Calu3 (cell line): ENCODE measurements at places on chromosomes 3 and 15. TPM values are rescaled to one million over a fixed set of nuclear protein-coding genes. Genes with fewer than 3 reads are reported as not detected.

DNA sequence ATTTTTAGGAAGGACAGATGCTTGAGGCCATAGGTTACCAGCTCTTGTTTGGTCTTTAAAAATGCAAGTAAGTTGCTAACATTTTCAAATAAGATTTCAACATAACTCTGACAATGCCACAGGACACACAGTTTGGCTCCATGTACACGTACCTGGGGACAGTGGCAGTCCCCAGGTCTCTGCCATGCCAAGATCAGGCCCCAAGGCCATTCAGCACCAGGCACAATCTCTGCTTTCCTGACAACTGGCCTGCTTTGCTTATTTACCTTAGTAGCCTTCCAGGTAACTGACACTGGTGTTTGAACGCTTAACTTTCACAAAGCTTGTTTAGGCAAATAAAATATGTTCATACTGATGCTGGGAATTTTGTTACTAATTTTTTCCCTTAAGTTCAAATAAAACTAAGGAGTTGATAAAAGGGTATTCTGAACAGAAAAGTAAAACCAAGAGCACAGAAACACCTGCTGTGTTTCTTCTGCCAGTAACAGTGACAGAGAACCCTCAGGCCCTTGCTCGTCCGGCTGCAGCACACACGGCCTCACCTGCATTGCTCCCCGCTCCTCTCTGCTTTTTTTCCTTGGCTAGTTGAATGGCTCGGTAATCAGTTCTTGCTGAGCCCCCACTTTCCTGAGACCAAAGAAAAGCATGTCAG is 16.5 kb downstream of the ZXDC start:
- no peak for DNase-seq

GRCh38 chr3:194167480-194168282 is 31.7 kb downstream of the HES1 start:
- no peak for DNase-seq

DNA sequence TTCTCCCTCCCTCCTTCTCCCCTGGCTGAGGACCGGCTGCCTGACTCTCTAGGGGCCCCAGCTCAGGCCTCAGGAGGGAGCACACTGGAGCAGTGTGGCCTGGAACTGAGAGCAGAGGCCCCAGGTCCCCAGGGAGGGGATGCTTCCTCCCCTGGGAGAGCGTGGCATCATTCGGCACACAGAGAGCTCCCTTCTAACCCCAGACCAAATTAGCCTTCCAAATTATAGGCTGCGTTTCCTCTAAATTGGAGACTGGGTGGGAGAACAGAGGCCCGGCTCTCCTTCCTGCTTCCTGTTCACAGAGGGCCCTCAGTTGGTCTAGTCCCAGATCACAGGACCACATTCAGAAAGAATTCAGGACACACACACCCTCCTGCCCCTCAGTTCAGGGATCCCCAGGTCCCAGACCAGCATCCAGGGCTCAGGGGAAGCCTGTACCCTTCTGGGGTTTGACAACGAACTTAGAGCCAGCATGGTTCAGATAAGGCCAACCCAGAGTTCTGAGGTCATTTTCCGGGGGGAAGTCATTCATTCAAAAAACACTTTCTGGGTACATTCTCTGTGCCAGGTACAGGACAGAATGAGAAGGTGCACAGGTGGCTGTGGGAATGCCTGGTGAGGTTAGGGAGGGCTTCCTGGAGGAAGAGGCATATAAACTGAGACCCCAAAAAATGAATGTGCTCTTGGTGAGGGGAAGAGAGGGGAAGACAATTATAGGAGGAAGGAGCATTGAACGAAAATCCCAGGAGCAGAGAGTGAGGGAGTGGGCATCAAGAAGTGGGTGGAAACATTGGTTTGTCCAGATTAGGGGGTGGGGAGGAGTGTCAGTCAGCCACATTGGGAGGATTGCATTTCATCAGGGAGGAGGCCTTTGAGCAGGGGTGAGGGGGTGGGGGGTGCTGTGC is 28.4 kb upstream of the RPL29 start:
- DNase-seq: no peak

- no peak for DNase-seq
These were observed 75.0 kb downstream of the TRIM69 start for GRCh38 chr15:44811337-44811736.

DNA sequence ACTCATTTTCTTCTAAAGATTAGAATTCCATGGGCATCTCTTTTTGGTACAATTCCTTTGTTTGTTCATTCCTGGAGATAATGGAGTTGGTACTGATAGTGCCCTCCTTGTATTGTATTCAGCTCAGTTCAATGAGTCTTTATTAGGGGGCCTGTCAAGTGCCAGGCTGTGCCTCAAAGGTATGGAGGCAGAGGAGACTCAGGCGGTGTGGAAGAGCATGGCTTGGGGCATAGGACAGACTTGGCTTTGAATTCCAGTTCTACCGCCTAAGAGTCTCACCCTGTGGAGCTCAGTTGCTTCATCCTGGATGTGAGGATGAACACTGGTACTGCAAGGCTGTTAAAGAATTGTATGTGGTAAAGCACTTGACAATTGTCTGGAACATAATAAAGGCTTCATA is 196.6 kb upstream of the IL12A start:
- no peak for DNase-seq

- no peak for DNase-seq
These were observed 57.5 kb upstream of the ZBED2 start for GRCh38 chr3:111652492-111653180.

GRCh38 chr3:37223141-37223558 is 48.8 kb upstream of the LRRFIP2 start:
- DNase-seq: peak; percentile 45

GRCh38 chr15:90774731-90775514 is 57.8 kb downstream of the BLM start:
- no peak for DNase-seq

- DNase-seq: peak; percentile 95
These were observed 29.6 kb upstream of the TLE3 start for GRCh38 chr15:70127288-70127746.

- no peak for DNase-seq
These were observed 77.0 kb upstream of the HEG1 start for GRCh38 chr3:125132815-125133214.

DNA sequence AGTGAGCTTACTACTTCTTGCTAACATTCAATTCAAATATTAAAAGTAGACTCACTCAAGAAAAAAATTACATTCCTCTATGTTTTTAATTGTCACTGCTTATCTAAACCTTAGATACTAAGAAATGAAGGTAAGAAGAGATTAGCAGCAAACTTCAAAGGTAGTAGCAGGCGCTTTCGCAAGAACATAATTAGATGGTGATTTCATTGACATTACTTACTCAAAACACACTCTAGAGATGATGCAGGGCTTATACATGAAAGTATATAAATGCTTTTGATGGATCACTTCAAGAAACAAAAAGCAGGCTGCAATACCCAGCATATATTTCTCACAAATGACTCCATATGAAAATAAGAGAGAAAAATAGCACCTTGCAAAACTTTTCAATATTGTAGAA is 86.8 kb downstream of the FSIP1 start:
- DNase-seq: no peak

DNA sequence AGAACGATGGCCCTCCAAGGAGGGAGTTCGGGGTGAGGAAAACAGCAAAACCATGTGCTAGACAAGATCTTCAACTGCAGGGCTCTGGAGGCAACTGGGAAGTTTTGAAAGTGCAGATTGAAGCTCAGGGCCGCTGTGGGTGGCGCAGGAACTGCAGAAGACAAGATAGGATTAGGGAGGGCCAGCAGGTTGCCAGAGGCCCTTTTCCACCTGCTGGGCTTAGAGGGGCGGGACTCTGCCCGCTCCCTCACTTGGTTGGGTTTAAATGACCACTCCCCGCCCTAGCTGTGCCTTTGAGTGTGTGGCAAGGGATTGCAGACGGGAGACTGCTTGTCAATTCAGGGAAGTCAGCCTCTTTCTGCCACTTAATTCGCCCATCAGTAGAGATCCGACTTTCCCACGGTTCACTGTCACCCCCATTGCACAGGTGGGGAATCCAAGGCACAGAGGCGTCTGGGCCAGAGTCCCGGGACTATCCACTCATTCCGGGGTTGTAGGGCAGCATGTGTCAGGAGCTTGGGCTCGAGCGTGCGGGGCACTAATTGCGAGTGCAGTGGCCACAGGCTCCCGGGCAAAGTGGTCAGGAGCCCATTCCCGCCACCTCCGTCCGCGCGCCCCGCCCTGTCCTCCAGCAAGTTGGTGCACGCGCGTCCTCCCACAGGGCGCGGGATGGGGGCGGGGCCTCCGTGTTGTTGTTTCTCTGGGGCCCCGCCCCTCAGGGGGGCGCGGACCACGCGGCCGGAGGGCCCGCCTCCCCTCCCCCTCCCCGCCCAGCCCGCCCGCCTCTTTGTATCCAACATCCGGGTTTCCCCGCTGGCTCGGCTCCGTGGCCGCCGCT is at the start of gene ACVR2B:
ACVR2B (plus strand) TSS at position 816 of the 838 bp plus-strand sequence. CDS start 433 bp downstream, outside the sequence.
- peak; percentile 82 for DNase-seq

DNA sequence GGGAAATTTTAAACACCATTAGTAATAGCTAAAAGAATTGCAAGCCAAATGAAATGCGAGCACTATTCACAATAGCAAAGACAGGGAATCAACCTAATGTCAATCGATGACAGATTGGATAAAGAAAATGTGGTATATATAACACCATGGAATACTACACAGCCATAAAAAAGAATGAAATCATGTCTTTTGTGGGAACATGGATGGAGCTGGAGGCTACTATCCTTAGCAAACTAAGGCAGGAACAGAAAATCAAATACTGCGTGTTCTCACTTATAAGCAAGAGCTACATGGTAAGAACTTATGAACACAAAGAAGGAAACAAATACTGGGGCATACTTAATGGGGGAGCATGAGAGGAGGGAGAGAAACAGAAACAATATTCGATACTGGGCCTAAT is 85.2 kb downstream of the FMN1 start:
- no peak for DNase-seq

- DNase-seq: peak; percentile 94
These were observed 418.2 kb upstream of the NAALADL2 start for GRCh38 chr3:174440741-174441587.

- no peak for DNase-seq
These were observed 961.0 kb upstream of the CFAP20DC start for GRCh38 chr3:60010781-60011180.

Gene TWF2
- total RNA-seq: 48.1 and 49.1 TPM in 2 replicates

Gene GPR62
- not detected in 2 replicates for total RNA-seq

Gene ZNF501
- total RNA-seq: 0.61 and 0.71 TPM in 2 replicates
